Myocyte (in vitro differentiated cells): ENCODE measurements at places on chromosomes 7 and 10. TPM values are rescaled to one million over a fixed set of nuclear protein-coding genes. Genes with fewer than 3 reads are reported as not detected.
A peak's percentile ranks its signal among the peaks of the same experiment; 100 is the strongest.

Gene MAGI2
- 5.7 and 6.0 TPM in 2 replicates for total RNA-seq

Gene RBM48
- 18.6 and 20.9 TPM in 2 replicates for total RNA-seq

Gene PKD2L1
- 0.13 TPM in 1 of 2 replicates, not detected in the other for total RNA-seq

DNA sequence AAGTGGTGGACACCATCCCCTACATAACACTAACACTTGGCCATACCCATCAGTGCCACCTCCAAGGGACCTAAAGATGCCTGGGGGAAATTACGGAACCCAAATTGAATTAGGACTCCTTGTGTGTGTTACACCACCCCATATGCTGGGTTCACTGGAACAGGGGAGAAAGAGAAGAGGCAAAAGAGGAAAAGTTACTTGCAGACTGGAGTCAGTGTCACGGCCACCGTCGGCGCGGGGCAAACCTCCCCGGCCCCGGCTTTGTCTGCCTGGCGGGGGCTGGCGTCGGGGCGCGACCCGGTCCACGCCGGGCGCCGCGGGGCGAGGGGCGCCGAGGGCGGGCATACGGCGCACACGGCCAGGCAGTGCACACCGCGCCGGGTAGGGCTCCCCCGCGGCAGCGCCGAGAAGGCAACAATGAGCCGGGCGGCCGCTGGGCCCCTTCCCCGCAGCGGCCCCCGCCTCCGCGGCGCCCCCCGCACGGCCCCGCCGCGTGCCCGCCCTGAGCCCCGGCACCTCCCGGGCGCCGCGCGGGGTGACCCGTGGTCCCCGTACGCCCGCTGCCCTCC lies 171.1 kb downstream of the FAM107B start:
- peak; percentile 21 for DNase-seq

- DNase-seq: peak; percentile 97
Measured at GRCh38 chr7:13981070-13981469, 8.4 kb downstream of the ETV1 start.

GRCh38 chr7:125561006-125561405 lies 631.4 kb upstream of the POT1 start:
- DNase-seq: no peak

Gene PPP1R3A
- total RNA-seq: 6.9 and 11.6 TPM in 2 replicates

DNA sequence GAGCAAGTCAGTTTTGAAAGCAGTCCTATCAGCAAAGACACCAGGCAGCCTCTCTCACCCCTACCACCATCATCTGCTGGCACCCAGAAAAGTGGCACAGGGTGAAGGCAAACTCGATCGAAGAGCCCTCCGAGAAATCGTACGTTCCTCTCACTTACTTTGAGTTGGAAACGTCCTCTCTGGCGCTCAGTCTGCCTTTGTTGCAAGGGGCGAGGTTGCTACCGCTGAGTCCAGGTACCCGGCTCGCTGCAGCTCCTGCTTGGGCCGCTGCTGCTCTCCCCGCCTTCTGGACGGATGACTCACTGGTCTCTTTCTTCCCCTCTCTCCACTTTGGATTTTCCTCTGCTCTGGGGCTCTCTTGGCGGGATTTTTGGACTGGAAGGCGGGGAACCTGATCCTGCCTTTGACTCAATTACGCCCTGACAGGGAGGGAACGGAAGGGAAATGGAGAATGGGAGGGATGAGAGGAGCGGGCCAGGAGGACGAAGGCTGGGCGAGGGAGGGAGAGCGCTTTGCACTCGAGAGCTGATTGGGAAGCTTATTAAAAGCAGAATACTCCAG lies at the start of gene PTN:
PTN (minus strand) TSS at position 453 of the 561 bp plus-strand sequence. CDS start 88,760 bp downstream, outside the sequence.
- peak; percentile 47 for DNase-seq

Gene NACAD
- total RNA-seq: 1.2 and 1.6 TPM in 2 replicates

Gene GPR37
- total RNA-seq: 0.42 and 0.62 TPM in 2 replicates

Gene CAV2
- total RNA-seq: 89.0 and 131 TPM in 2 replicates

Gene WNT8B
- total RNA-seq: not detected in 2 replicates

DNA sequence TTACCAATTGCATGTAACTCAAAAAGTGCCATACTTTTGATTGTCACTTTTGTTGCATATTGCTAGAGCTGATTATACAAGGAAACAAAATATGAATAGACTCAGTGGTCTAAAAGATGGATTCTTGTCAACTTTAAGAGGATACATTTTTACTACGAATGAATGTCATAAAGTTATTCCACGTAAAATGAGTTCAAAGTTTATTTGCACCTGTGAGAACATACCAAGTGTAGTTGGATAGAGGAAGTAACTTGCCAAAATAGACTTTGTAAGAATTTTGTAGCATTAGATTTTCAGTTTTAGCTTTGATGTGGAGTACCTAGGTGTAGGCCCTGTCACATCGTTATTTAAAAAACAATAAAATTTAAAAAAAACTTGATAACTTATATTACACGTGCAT lies 106.2 kb downstream of the PHF14 start:
- no peak for DNase-seq

- DNase-seq: no peak
Measured at GRCh38 chr10:8052956-8053445, 1.5 kb upstream of the GATA3 start.

DNA sequence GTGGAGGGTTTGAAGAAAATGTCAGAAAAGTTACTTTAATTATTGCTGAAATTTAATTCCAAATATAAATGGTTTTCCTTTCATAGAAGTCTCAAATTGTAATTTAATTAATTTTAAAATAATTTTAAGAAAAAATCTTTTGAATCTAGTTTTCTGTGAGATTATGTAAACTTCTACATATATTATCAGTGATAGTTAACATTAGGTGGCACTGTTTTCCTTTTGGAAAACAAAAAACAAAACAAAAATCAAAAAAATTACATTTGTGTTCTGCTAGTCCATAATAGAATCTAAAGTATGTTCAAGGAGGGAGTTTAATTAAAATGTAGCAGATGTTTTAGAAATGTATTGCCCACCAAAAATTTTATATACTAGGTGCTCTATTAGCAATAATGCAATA lies 1456.7 kb downstream of the REEP3 start:
- DNase-seq: peak; percentile 12

Gene PDZD7
- total RNA-seq: 0.16 and 1.9 TPM in 2 replicates

GRCh38 chr7:92595281-92595680 lies 5.1 kb upstream of the FAM133B start:
- DNase-seq: peak; percentile 45

DNA sequence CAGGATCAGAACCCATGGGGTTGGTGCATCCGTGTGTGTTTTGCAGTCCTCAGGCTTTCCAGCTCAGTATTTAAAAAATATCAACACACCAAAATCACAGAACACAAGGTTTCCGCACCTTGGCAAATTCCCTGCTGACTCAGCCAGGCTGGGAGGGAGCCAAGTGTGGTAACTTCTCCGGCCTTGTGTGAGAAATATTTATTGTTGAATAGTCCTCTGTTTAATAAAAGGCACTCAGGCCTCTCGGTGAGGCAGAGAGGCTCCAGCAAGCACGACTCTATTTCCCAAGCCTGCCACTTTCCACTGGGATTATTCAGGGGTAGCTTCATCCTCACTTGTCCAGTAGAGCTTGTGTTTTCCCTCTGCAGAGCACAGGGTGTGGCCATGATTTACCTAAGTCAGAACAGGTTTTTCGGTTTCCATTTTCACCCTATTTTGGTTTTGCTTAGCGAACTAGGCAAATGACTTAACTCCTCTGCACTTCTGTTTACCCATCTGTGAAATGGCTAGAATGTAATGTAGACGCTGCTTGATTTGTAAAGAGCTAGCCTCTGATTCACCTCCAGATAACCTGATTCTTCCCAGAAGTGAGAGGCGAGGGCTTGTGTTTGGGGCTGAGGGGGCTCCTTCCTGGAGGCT lies 13.0 kb upstream of the CHST15 start:
- peak; percentile 67 for DNase-seq

Gene ZNF467
- total RNA-seq: 2.5 and 5.3 TPM in 2 replicates

GRCh38 chr10:26869528-26869927 lies 8.8 kb upstream of the ABI1 start:
- DNase-seq: peak; percentile 5

GRCh38 chr10:97640868-97641811 lies 669 bp downstream of the PI4K2A start:
- peak; percentile 28 for DNase-seq

Gene IKZF5
- 7.9 and 86.1 TPM in 2 replicates for total RNA-seq

DNA sequence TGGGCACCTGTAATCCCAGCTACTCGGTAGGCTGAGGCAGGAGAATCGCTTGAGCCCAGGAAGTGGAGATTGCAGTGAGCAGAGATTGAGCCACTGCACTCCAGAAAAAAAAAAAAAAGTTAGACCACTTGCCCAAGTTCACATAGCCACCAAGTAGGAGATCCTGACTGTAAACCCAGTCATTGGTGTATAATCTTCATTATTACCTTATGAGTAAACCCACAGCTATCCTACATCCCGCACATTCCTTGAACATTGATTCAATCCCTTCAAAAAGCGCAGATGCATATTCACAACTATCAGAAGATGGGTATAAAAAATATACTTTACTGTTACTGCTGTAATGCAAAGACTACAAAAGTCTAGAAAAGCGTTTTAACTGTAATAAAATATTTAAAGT lies 512.9 kb downstream of the SUGCT start:
- DNase-seq: no peak

Gene FAM237B
- not detected in 2 replicates for total RNA-seq

Gene FAM13C
- 58.0 and 59.0 TPM in 2 replicates for total RNA-seq

DNA sequence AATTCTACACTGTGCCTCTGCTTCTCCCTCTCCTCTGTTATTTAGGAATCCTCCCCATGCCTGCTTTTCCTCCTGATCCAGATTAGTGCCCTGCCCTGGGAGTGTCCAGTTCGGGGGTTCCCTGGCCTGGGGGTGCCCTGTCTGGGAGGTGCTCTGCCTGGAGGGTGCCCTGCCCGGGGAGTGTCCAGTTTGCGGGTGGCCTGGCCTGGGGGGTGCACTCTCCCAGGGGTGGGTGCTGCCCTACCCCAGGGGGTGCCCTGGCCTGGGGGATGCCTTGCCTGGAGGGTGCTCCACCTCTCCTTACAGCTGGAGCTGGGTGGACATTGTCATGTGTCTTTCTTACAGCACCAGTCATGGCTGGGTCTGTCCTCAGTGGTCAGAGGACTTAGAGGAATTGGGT lies 20.2 kb downstream of the RAMP3 start:
- no peak for DNase-seq

DNA sequence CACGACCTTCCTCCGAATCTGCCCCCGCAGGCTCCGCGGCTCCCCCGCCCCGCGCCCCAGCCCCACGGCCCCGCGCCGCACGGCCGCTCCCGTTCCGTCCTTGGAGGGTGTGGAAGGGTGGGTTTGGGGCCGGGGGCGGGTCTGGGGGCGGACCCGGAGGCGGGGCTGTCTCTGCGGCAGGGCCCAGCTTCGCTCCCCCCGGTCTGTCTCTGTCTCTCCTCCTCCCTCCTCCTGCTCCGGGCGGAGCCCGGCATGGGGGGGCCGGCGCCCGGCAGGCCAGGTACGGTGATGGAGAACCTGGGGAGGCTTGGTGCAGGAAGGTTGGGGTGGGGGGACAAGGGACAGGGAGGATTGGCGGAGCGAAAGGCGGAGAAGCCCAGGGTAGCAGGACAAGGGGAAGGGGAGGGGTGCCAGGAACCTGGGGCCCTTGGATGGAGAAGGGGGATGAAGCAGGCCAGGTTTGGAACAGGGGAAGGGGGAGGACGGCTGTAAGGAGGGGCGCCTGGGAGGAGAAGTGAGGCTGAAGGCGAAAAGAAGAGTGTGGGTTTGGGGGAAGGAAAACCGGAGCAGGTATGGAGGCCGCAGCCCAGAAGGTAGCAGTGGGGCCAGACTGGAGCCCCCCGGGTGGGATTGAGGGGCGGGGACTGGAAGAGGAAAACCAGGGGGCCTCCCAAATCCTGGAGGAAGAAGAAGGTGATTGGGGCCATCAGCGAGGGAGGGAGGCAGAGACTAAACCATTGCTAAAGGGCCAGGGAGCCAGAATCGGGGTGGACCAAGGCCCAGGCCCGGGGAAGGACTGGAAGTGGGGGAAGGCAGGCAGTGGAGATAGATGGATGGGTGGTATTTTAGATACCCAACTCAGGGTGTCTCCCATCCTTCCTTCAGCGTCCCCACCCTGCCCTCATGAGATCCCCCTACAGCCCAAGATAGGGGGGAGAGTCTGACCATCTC lies at the start of gene NYAP1:
NYAP1 (plus strand) TSS at position 206 of the 951 bp plus-strand sequence. CDS start 1,385 bp downstream, outside the sequence.
- DNase-seq: no peak

GRCh38 chr7:51817694-51818225 lies 501.2 kb upstream of the COBL start:
- DNase-seq: no peak

GRCh38 chr10:28215930-28216329 lies 86.9 kb downstream of the MPP7 start:
- no peak for DNase-seq

DNA sequence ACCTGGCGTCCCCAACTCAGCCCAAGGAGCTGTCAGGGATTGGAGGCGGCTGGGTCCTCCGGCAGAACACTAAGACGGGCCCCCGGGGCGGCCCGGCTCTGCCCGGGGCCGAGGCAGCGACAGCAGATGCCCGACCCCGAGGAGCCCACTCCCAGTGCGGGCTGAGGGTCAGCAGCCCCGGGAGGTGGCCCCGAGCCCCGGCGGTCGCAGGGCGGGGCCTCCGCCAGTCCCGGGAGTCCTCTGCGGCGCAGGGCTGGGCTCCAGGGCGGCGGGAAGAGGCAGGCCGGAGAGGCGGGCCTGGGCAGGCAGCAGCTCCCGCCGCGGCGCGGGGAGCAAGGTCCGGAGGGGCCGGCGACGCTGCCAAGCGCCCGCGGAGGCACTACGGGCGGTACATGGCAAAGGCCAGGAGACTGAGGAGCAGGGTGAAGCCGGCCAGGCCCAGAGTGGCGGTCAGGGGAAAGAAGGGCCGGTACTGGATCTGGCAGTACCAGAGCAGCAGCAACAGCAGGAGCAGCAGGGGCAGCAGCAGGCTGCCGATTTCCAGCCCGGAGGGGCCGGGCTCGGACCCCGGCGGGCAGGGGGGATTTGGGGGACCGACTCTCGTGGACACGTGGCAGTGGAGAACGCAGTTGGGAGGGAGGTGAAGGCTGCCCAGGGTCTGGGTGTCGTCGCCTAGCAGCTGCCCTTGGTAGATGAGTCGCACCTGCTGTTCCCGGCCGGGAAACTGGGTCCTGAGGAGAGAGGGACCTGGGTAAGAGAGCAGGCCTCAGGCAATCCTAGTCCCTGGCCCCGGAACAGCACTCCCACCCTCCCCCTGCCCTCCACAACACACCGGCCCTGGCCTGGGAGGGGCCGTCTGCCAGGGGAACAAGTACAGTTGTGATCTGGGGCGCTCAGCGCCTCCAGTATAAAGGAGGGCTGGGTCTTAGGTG lies 827 bp upstream of the FASTK start:
- peak; percentile 78 for DNase-seq

DNA sequence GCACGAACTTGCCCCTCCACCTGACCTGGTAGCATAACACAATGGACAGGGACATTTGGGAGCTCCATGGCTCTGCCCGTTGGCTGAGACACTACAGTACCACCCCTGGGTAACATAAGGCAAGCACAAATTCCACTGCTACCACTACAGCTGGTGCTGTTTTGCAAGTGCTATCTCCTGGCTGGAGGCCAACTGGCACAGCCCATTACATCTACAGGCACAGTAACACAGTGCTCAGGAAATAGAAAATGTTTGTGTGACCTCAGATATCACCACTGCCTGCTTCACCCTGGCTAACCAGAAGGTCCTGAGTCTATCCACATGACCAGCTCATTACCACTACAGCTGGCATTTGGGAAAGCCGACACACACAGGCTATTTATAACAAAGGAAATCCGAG lies 631.1 kb upstream of the MBL2 start:
- DNase-seq: peak; percentile 75
